ENCODE measurements at places on chromosomes 16 and 17. TPM values are rescaled to one million over a fixed set of nuclear protein-coding genes. Genes with fewer than 3 reads are reported as not detected.
A peak's percentile ranks its signal among the peaks of the same experiment; 100 is the strongest.

- DNase-seq, result no peak
These were observed 522 bp upstream of the GLG1 start for GRCh38 chr16:74607310-74607961.

- no peak for DNase-seq
These were observed 327.9 kb downstream of the SLC39A11 start for GRCh38 chr17:72764632-72765041.

Gene PRR15L
- 0.97 TPM for total RNA-seq

DNA sequence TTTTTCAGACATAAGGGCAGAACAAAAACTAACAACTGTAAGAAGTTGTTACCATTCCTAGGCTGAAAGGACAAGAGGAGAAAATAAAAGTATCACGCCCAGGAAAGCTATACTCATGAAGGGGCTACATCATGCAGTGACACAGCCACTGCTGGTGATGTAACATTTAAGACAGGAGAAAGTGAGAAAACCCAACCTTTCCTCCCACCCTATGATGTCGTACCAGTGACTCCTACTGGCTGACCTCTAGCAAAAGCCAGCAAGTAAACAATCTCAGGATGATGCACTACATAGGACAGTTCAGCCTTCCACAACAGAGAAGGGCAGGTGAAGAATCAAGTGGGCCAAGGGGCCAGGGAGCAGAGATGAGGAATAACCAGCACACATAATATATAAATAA is 14.0 kb upstream of the OR1E2 start:
- peak; percentile 59 for DNase-seq

GRCh38 chr16:17532338-17532995 is 61.7 kb upstream of the XYLT1 start:
- DNase-seq, result no peak

Gene HAP1
- 0.04 TPM for total RNA-seq

- peak; percentile 65 for DNase-seq
These were observed 20.3 kb downstream of the CACNG5 start for GRCh38 chr17:66855204-66855603.

Gene SNX20
- total RNA-seq, result 10.2 TPM

DNA sequence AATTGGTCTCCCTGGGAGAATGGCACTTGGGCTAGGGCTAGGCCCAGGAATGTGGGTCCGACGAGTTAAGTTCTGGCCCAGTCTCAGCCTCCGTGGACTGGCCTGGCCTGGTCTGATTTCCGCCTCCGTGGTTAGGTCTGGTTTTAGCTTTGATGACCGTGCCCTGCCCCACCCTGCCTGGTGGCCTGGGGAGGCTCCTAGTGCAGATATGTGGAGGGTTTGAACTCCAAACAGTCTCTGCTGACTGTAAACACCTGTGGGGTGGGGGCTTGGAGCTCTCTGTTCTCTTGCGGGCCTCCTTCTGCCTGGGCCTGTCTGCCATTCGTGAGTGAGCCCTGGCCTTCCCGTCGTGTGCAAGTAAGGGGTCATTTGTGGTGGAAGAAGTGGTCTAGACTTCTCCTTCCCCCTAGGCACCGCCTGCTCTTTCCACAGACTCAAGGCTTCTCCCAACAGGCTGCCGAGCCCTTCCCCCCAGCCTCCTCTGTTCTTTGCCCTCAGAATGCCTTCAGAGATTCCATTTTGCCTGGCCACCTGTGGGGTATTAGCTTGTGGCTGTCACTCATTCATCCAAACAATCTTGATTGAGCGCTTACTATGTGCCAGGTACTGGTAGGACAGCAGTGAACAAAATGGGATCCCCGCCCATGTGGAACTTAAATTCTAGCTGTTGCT is 1.6 kb downstream of the ATP6V0C start:
- DNase-seq, result no peak

GRCh38 chr17:32692179-32692578 is 184.7 kb downstream of the MYO1D start:
- DNase-seq, result no peak

GRCh38 chr17:35683591-35683990 is 47.8 kb upstream of the RASL10B start:
- DNase-seq, result no peak

Gene CDH8
- total RNA-seq, result not detected

- no peak for DNase-seq
These were observed 154.8 kb downstream of the VPS53 start for GRCh38 chr17:559551-560431.

DNA sequence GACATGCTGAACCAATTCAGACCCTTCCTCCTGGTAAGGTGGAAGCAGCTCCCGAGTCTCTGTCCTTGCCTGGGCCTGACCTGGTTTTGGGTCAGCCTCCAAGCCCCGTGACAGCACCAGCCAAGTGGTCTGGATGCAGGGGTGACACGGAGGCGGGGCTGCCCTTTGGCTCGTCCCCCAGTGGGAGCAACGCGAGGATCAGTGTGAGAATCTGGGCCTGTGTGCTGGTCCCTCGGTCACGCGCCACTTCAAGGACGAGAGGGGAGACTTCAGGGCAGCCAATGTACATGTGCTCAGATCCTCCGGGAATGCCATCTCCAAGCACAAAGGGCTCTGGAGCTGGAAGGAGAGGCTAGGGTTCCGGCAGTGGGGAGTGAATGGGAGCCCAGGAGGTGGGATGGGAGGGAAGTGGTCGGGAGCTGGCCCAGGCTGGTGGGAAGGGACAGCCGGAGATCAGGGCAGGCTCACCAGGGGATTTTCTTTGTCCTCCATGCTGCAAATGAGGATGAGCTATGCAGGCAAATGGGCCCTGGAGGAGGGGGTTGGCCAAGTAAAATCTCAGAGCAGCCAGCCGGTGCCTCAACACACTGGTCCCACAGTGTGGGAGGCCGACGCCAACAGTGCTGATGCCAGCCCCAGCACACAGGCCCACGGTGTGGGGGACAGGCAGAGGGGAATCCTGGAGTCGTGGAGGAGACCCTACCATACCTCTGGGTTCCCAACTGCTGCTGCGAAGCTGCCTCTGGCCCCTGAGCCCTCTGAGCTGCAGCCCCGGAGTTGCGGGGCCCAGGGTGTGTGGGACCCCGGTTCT is 4.2 kb upstream of the NDRG4 start:
- no peak for DNase-seq

Gene ACBD4
- total RNA-seq, result 13.4 TPM

- no peak for DNase-seq
These were observed 192.8 kb downstream of the FTO start for GRCh38 chr16:53896722-53897121.

DNA sequence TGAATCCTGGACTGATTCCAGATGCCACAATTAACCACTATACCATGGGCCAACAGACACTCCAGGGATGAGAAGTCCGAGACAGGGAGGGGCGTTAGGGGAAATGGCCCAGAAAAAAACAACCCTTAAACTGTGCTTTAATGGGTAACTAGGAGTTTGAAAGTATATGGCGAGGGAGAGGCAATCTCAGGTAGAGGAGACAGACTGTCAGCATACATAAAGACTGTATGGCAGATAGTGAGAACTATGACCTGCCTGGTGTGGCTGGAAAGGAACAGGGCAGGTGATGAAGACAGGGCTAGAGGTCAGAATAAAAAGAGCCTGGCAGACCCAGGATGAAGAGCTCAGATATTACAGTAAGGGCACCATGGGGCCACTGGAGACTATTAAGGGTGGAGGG is 8.1 kb downstream of the ZZEF1 start:
- DNase-seq, result no peak

Gene TERB1
- not detected for total RNA-seq

GRCh38 chr16:11164482-11165270 is 91.3 kb downstream of the SOCS1 start:
- no peak for DNase-seq

Gene CLDN7
- total RNA-seq, result not detected

- DNase-seq, result no peak
These were observed at the start of gene IRX3 for GRCh38 chr16:54286366-54287130. Gene IRX3 (minus strand): TSS chr16:54286787. CDS start chr16:54286050, 737 bp downstream.

Gene METRNL
- total RNA-seq, result 1.3 TPM

DNA sequence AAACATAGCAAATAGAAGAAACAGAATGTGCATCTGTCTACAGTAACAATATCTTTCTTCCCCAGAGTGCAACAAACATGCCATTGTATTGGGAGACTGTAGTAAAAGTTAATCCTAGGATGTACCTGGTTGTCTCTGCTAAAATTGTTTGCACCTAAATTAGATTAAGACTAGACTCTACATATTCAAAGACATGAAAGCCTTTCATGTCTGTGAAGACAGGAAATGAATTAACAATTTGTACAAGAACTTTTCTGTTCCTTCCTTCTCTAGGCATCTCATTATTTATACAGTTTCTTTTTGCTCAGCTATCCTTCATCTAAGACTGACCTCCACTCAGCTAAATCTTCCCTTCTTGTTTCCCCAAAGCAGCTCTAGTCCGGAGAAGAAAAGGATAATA is 220.6 kb downstream of the LGALS9B start:
- no peak for DNase-seq

DNA sequence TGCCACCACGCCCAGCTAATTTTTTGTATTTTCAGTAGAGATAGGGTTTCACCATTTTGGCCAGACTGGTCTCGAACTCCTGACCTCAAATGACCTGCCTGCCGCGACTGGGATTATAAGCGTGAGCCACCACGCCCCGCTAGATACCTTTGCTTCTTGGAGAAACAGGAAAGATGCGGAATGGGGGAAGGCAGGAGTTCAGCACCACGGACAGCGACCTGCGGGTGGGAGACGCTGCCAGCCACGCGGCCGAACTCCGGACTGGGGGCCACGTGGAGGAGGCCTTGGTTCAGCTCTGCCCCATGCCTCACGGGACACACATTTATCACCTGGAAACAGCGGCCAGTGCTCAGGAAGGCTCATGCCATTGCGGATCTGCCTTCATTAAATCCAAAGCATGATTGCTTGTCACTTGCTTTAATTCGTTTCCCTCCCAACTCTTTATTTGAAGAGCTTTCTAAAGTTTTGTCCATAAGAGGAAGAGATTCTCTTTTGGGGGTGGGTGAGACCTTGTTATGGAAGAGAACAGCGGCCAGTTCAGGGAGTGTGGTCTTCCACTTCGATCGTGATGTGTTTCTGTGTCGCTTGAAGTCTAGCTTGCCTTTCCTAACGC is 219.9 kb downstream of the ENGASE start:
- peak; percentile 47 for DNase-seq

- DNase-seq, result no peak
These were observed 6.2 kb downstream of the ZACN start for GRCh38 chr17:76085066-76085730.

Gene KREMEN2
- total RNA-seq, result 8.5 TPM

Gene MARVELD3
- not detected for total RNA-seq

DNA sequence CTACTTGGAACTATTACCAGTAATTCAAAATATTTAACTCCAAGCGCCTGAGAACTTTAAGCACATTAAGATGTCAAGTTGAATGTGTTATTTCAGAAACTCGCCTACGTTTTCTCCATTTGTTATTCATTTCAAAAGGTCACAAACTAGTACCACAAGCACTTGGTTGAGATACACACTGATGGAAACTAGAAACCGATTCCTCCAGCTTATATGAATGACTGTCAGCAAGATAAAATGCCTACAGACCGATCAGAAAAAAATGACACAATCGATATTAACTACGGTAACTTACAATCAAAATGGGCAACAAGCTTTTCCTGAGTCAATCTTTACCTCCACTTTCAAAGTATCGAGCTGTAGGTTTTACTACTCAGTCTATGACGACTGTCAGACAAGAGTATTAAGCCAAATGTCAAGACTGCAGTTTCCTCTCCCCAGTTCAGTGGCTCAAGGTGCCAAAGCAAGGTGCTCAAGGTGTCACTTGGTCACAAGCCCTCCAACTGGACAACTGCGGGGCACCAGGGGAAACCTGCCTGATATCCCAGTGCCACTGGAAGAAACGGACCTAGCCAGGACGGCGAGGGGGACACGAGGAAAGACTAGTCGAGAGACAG is 678 bp downstream of the SRP68 start:
- DNase-seq, result peak; percentile 53

Gene CMTM1
- 0.61 TPM for total RNA-seq

Gene TOX3
- total RNA-seq, result not detected

GRCh38 chr17:4144422-4144747 is 1.4 kb downstream of the CYB5D2 start:
- DNase-seq, result no peak

DNA sequence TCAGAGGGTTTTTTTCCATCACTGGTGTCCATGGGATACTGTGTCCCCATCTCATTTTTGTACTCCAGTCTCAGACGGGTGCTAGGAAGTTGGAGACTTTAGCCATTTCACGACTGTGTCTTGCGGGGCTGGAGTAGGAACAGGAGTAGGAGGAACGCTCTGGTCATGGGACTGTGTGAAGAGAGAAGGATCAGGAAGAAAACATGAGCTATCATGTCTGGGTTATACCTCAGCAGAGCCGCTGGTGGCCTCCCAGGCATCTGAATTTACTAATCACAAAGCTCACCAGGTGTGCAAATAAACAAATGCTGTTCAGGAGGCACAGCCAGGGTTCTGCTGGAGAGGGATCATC is 225.4 kb downstream of the SEC14L1 start:
- no peak for DNase-seq

Gene ERCC4
- 9.0 TPM for total RNA-seq

Gene CDK5RAP3
- total RNA-seq, result 213 TPM

Gene PRPSAP1
- 27.6 TPM for total RNA-seq

Gene CTRB2
- not detected for total RNA-seq

DNA sequence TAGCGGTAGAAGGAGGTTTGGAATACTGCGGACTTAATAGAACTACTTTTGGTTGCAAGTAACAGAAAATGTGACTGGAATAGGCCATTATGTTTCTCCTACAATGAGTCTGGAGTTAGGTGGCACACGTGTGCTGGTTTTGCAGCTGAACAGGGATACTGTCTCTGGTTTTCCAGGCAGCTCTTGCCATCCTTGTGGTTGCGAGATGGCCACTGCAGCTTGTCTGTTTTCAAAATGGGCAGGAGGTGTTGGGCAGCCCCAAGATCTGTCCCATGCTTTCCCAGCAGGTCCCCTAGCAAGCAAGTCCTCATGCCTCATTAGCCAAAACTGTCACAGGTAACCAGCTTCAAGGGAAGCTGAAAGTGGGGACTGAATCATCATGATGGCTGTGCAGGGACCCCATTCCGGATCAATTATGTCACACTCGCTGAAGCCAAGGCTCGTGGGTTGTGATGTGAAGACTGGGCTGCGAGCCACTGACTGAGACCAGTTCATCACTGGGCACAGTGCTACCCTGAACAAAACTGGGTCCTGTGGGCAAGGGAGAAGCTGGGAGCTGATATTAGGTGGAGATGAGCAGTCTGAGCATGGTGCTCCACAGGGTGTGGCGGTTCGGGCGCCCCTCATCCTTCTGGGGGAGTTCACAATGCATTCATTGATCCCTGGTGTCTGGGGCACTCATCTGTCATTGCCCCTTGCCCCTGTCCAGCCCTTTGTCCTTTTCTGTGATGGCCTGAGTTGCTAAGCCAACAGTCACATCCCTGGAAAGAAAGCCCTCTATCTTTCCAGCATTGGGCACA is 82.1 kb downstream of the KSR1 start:
- no peak for DNase-seq

Gene RFWD3
- total RNA-seq, result 25.4 TPM

Gene ABCC6
- total RNA-seq, result not detected

DNA sequence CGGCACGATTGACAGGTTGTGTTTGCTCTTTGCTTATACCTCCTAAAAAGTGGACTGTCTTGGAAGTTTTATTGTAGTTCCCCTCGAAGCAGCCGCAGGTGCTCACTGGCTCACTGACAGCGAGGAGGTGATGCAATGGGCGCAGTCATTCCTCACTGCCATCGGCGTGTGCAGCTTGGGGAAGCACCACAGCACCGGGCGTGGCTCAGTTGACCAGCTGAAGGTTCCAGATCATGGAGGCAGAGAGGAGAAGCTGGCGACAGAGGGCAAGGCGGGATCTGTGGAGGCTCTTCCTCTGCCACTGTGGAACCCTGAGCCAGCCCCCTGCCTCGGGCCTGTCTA is 72.1 kb upstream of the TNRC6C start:
- DNase-seq, result peak; percentile 56

GRCh38 chr16:52450916-52451315 is 96.0 kb downstream of the TOX3 start:
- no peak for DNase-seq
